ENCODE measurements at places on chromosomes 4 and X. TPM values are rescaled to one million over a fixed set of nuclear protein-coding genes. Genes with fewer than 3 reads are reported as not detected.

The FAT1 gene
- total RNA-seq: not detected

The MAGEE2 gene
- not detected for total RNA-seq

The RTL3 gene
- 0.14 TPM for total RNA-seq

The BEX4 gene
- total RNA-seq: 13.4 TPM

The DCAF8L2 gene
- not detected for total RNA-seq

The GPC3 gene
- total RNA-seq: not detected

The PRDM8 gene
- 12.3 TPM for total RNA-seq

The EDA2R gene
- 0.95 TPM for total RNA-seq

The IQCM gene
- not detected for total RNA-seq

The LDB2 gene
- 0.64 TPM for total RNA-seq

The PLP1 gene
- total RNA-seq: not detected

The PDZD11 gene
- total RNA-seq: 28.3 TPM

The OFD1 gene
- 46.1 TPM for total RNA-seq

The TMEM175 gene
- total RNA-seq: 29.2 TPM

The TLR10 gene
- not detected for total RNA-seq

The TASL gene
- 3.6 TPM for total RNA-seq

The SPIN2B gene
- 5.7 TPM for total RNA-seq

The ZFYVE28 gene
- 13.8 TPM for total RNA-seq

The SHROOM2 gene
- total RNA-seq: 0.08 TPM

The GBA3 gene
- not detected for total RNA-seq

The HERC5 gene
- total RNA-seq: 5.8 TPM

The TMSB15C gene
- total RNA-seq: 2.0 TPM

The SOWAHB gene
- not detected for total RNA-seq

The SH3TC1 gene
- total RNA-seq: 6.4 TPM

The CTAG2 gene
- total RNA-seq: not detected

The S100G gene
- total RNA-seq: not detected

The MAGEA12 gene
- total RNA-seq: not detected

The XG gene
- total RNA-seq: not detected

The EVC2 gene
- 4.4 TPM for total RNA-seq

The SLC34A2 gene
- total RNA-seq: not detected

The TMEM184C gene
- 17.6 TPM for total RNA-seq

The TRPC3 gene
- total RNA-seq: 0.73 TPM

The MAGT1 gene
- total RNA-seq: 70.1 TPM

The MTCP1 gene
- total RNA-seq: 12.4 TPM

The GABRB1 gene
- not detected for total RNA-seq

The TBX22 gene
- total RNA-seq: not detected

Data from natural killer cell treated with Interleukin-12 subunit alpha and Interleukin-12 subunit beta and Interleukin-15 and Interleukin-18, amount 100 ng/mL, for 72 hours (primary cell).